Jurkat, Clone E6-1 (cell line): ENCODE measurements at places on chromosomes 13 and 19.

GRCh38 chr13:44117351-44117750 lies 237.6 kb downstream of the LACC1 start:
- DNase-seq = peak; percentile 59

GRCh38 chr19:46449228-46449627 lies 20.5 kb upstream of the PNMA8C start:
- DNase-seq = no peak

- DNase-seq = no peak
Measured at GRCh38 chr19:43483281-43483680, 17.9 kb upstream of the LYPD3 start.

DNA sequence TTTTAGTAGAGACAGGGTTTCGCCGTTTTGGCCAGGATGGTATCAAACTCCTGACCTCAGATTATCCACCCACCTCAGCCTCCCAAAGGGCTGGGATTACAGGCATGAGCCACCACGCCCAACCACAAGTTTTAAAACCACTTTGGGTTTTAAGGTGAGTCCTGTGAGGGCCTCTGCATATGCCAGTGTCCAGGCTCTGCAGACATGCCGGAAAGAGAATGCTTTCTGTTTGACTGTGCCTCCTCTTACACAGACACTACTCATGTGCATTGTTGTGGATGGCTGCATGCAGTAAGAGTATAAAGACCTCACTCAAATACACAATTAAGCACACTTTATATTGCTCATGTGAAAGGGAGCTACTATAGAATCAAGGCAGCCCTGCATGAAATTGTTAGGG lies 20.8 kb upstream of the SLC25A30 start:
- no peak for DNase-seq

DNA sequence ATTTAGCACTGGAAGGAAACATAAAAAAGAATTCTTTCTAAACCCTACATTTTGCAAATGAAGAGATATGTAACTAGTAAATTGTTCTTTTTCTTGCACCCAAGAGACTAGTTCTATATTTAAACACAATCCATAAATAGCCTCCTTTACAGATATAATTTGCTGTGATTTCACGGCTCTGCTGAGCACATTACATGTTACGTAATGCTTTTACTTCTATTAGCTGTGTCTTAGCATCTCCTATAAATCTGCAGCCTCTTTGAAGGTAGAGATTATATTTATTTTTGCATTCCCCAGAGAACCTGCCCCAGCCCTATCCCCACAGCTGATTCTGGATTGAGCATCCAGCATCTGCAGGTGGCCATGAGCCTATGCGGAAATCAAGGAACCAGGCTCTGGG lies 32.2 kb downstream of the LACC1 start:
- no peak for DNase-seq
